ENCODE measurements at places on chromosomes 3 and 15.

GRCh38 chr3:120567370-120568201 lies 28.6 kb upstream of the NDUFB4 start:
- no peak for DNase-seq

DNA sequence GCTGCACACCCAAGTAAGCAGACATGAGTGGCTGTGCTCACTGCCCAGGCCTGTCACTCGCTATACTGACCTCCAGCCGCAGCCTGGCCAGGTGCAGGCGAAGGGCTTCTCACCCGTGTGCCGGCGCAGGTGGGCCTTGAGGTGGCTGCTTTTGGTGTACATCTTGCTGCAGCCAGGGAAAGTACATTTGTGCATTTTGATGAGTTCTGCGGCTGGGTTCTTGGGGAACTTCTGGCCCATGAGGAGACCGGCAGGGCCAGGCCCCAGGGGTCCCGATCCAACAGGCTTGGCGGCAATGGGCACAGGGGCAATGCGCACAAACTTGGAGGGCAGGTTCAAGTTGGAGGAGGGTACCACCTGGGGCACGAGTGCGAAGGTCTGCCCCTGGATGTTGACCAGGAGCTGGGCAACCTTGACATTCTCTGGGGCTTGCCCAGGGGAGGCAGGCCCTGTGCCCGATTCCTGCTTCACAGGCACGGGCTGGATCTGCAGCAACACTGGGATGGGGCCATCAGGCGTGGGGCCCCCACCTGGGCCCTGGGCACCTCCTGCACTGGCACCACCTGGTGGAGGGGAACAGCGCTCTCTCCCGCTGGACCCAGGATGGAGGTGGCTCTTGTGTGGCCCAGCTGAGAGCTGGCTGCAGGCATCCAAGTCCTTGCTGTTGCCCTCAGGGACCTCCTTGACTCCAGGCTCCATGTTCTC lies 5.3 kb downstream of the KLF15 start:
- DNase-seq: no peak

- DNase-seq: no peak
These were observed 104.8 kb downstream of the TMEM266 start for GRCh38 chr15:76164602-76165001.

DNA sequence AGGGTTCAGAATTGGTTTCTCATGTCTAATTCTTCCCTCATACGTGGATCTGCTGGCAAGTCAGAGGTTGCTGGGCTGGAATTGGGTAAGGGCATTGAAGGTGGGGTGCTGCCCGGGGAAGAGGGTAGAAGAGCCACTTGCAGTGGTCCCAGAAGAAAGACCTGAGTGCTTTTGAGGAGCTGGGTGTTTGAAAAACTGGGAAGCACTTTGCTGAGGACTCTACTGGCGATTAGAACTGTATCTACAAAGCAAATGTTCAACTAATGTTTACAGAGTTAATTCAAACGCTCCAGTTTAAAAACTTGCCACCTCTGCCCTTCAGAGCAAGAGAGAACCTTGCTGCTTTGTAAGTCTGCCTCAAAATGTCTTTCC lies 21.9 kb downstream of the TRIM71 start:
- DNase-seq: no peak

DNA sequence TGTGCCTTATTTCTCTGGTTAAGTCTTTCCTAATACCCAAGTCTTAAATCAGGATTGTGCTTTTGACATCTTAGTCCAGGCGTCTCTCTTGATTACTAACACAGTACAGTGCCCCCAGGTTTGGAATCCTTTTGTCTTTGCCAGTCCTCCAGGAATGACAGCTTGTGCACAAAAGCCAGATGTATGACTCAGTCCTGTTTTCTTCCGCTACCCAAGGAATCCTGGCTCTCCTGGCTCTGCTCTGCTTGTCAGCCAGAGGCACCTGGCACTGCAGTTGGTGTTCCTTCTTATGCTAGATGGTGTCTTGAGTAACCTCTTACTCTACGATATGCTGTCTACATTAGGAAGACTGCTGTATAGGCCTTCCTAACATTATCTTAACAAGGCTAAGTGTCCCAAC lies 728.2 kb upstream of the NECTIN3 start:
- DNase-seq: no peak

- no peak for DNase-seq
These were observed 1.1 kb downstream of the CNBP start for GRCh38 chr3:129182390-129183185.

- DNase-seq: no peak
These were observed 160.9 kb downstream of the EDEM1 start for GRCh38 chr3:5348229-5348902.

GRCh38 chr3:193841581-193841980 lies 248.6 kb downstream of the OPA1 start:
- no peak for DNase-seq

GRCh38 chr3:31297726-31298298 lies 234.9 kb upstream of the STT3B start:
- no peak for DNase-seq

Measured in left ventricle myocardium inferior (tissue), 1 donor.